Activated CD8-positive, alpha-beta memory T cell treated with anti-CD3 and anti-CD28 coated beads for 1 hour (primary cell): ENCODE measurements at places on chromosomes 1 and 21.

GRCh38 chr21:15496911-15497310, 232.9 kb upstream of the USP25 start:
- DNase-seq = no peak

GRCh38 chr1:21853131-21853427, 41.0 kb downstream of the LDLRAD2 start:
- DNase-seq = no peak

GRCh38 chr21:15671188-15671587, 58.6 kb upstream of the USP25 start:
- no peak for DNase-seq

GRCh38 chr1:245552331-245552730, 397.5 kb downstream of the KIF26B start:
- no peak for DNase-seq

GRCh38 chr1:205032508-205032907, 10.5 kb upstream of the CNTN2 start:
- no peak for DNase-seq

DNA sequence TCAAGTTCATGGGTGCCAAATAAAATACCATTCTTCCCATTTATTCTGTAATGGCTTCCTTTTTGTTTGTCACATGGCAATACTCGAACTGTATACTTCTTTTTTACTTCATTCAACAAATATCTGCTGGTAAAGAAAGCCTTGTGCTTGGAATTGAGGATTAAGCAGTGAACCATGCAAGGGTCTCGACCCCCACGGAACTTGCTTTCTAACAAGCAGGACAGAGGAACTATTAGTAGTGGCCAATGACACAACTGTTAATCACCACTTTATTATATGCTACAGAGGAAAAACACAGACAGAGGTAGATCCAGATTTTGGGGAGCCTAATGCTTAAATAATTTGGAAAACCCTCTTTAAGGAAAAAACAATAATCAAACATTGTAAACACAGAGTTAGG, 542.2 kb downstream of the DPYD start:
- no peak for DNase-seq

DNA sequence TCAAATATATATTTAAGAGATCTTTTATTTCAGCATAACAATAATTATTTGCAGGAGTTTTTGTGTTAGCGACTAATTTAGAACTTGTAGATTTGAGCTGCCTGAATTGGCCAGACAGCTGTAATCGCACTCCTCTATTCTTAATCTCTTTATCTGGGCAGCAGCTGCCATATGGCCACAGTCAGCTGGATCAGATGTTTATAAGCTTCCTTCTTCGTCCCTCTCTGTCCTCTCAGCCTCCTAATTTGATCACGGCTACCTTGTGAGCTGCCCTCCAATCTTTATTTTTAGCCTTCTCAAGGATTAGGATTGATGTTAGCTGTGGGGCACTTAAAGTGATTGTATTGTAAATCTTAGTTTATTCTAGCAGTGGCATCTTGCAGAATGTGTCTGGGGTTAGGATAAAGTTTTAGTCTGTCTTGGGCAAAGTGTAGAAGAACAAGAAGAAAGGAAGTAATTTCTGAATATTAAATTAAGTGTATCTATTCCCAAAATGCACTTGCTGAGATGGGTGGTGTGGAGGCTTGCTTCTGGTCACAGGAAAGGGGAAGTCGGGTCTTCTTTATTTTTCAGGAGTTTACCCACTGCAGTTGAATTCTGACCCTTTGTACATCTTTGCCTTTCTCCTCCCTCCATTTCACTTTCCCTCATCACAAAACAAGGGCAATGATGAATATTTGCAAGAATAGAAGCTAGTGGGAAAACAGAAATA, 1.1 kb downstream of the ZBTB18 start:
- no peak for DNase-seq

DNA sequence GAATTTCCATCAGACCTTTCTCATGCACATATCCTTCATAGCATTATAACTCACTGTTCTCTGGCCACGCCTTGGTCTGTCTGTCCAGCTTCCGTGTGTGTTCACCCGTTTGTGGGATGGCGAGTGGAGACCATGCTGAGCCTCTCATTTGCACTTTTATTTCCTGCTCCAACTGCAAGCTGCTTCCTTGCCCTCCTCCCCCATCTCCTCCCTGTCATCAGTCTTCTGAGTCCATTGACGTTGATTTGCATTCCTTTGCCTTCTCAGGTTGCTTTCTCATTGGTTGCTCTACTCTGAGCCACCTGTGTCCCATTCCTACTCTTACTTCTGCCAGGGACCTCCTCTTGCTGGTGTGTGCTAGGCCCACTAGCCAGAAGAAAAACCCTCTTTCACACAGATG, 146.4 kb downstream of the NOS1AP start:
- no peak for DNase-seq

DNA sequence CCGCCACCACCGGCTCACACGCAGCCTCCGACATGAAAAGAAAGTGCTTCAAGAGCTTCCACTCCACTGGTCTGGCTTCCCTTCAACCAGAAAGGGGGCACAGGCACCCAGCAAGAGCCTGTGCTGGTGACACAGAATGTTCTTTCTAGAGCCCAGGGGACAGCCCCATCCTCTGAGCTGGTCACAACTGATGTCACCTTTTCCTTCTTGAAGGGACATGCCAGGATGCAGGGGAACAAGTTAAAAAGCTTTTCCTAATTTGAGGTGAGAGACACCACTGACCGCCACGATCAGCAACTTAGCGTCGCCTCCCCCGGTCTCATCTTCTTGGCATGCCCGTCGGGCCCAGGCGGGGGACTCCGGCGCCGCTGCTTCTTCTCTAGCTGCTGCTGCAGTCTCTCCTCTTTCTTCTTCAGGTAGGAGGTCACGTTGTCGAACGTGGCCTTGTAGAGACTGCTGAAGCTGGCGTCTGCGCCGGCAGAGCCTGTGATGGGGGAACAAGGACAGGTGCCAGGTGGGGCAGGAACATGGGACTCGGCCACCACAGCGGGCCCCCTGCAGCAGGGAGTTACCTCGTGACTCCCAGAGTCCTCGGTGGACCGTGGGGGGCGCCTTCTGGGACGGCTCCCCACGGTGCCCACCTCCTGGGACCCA, 29.5 kb downstream of the WDR4 start:
- no peak for DNase-seq

DNA sequence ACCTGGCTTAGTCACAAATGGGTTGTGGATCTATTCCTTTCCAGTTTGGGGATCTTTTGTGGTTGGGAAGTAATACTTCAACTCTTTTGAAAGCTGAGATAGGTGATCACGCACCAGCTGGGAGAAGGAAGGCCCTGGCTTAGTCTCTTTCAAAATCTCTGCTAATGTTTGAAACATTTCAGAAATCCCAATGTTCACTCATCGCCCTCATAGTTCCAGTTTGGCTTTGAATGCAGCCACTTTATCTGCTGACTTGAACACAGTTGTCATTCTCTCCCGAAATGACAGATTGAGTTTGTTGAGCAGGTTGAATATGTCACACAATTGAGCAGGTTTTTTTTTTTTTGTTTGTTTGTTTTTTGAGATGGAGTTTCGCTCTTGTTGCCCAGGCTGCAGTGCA, 24.6 kb downstream of the RASAL2 start:
- DNase-seq = no peak

DNA sequence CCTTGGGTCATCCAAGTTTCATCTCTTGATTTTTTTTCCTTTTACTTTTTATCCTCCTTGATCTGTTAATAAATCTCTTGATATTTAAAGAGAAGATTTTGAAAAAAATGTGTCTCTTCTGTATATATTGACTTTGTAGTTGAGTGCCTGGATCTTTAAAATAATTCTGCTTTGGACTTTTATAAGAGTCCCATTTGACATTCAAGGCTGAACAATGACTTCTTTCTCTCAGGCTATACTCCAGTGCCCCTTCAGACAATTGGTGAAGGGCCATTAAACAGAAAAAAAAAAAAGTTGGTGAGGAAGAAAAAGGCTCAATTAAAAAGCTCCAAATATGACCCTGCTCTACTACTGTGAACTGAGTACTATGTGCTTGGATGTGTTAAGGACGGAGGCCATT, 40.9 kb upstream of the CITED4 start:
- no peak for DNase-seq

- no peak for DNase-seq
Observed at GRCh38 chr1:203217139-203217655, 12.3 kb downstream of the CHIT1 start.

- DNase-seq = no peak
Observed at GRCh38 chr1:210830034-210831028, 303.6 kb downstream of the KCNH1 start.

GRCh38 chr1:232699814-232700213, 69.9 kb upstream of the SIPA1L2 start:
- no peak for DNase-seq

DNA sequence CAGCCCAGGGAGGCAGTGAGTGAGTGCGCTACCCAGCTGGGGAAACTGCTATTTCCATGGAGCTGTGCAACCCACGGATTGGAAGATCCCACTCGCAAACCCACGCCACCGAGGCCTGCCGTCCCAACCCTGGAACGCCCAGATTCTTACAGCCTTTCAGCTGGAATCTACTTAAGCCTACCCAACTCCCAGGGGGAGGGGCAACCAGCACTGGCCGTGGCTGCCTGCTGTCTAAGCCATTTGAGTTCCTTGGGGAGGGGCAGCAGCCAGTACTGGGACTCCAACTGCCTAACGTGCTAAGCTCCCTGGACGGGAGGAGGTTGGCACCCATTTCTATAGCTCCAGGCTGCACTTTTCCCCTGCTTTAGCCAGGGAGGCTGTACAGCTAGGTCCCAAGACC, 27.1 kb upstream of the ZNF669 start:
- no peak for DNase-seq
